ENCODE measurements at places on chromosomes 7 and 10.

DNA sequence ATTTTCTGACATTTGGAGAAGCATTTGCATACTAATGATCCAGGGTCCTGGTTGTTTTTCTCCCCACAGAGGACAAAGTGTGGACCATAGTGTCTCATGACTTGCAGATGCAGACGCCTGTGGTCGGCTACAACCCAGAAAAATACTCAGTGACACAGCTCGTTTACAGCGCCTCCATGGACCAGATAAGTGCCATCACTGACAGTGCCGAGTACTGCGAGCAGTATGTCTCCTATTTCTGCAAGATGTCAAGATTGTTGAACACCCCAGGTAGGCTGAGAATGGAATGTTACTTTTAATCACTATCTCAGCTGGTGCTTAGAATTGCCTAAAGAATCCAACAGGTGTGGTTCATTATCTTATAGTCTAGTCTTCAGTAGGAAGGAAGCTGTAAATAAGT lies 951.5 kb upstream of the C7orf33 start:
- DNase-seq: no peak

- DNase-seq: no peak
These were observed 54.6 kb upstream of the STARD3NL start for GRCh38 chr7:38123494-38123893.

GRCh38 chr7:37353949-37354655 lies 94.6 kb downstream of the ELMO1 start:
- DNase-seq: no peak

DNA sequence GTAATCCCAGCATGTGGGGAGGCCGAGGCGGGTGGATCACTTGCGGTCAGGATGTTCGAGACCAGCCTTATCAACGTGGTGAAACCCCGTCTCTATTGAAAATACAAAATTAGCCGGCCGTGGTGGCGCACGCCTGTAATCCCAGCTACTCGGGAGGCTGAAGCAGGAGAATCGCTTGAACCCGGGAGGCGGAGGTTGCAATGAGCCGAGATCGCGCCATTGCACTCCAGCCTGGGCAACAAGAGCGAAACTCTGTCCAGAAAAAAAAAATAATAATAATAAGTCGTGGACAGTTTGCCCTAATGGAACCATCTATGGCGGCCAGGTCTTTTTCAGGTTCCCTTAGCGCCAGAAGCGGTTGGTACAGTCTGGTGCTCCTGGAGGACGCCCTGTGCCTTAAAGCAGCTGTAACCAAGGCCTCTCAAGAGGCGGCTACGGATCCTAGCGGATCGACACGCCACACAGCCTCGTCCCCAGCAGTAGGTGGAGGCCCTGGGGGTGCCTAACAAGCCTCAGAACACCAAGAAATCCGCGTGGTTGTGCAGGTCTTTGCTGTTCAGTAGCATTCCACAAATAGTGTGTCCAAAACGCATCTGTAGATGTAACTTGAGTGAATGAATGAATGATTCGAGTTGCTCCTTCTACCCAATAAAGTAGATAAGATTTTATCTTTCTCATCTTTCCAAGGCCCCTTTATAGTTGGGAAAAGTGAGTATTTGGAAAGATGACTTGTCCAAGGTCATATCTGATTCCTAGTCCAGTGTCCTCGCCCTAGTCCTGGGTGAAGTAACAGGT lies 982 bp downstream of the PGAM1 start:
- DNase-seq: no peak

- DNase-seq: no peak
These were observed 204.2 kb downstream of the DYNC1I1 start for GRCh38 chr7:95976369-95977060.

DNA sequence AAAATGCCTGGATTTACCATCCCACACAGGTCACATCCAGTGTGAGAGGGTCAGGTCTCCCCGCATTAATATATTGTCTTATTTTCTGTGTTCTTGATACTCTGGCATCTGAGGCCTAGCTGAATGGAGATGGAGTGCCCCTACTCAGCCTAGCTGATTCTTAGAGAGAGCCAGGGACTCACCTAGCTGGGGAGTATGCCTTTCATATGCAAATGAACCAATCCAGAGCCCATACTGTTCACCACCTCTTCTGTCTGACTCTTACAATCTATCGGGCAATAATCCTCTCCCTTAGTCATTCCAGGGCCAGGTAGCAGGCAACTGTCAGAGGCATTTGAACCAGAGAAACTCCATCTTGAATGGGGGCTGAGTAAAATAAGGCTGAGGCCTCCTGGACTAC lies 46.3 kb downstream of the LBX1 start:
- DNase-seq: no peak

DNA sequence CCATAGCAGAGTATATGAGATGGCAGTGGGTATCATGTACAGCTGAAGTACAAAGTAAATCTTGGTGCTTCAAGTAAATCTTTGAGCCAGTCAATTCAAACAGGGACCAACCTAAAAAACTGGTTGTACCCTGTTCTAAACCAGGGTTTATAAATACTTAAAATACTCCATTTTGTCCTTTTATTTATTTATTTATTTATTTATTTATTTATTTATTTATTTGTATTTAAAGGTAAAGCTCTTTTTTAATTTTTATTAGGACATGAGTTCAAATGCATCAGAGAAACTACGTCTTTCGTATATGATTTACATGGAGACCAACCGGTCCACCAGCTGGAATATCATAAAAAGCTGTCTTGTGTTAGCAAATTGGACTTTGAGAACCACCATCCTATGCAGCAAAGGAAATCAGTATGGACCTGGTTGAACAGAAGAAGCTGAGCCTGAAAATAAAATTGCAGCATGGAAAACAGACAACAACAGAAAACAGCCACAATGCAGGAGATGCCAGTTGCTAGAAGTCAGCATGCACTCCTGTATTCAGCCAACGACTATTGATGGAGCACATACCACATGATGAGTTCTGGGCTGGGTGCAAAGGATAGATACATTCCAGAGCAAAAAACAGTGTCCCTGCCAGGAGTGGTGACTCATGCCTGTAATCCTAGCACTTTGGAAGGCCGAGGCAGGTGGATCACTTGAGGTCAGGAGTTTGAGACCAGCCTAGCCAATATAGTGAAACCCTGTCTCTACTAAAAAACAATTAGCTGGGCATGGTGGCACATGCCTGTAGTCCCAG lies 60.0 kb downstream of the PLXNA4 start:
- peak; percentile 41 for DNase-seq

GRCh38 chr7:70659263-70659662 lies 472.7 kb upstream of the GALNT17 start:
- DNase-seq: no peak

DNA sequence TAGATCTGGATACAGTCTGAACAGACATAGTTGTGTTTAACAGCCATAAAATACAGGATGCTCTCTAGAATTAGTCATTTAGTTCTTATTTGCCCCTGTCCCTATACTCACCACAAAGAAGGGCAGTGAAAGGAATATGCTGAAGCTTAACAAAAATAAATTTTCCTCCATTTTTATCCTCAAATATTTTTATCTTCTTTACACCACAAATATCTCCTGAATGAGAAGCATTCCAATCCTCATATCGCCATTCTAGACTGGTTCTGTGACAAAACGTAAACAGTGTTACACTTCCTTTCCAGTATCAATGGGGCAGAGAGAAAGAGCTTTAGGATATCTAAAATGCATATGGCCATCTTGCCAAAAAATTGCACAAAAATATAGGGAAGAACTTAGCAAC lies 1.6 kb downstream of the OR9A2 start:
- DNase-seq: peak; percentile 18

DNA sequence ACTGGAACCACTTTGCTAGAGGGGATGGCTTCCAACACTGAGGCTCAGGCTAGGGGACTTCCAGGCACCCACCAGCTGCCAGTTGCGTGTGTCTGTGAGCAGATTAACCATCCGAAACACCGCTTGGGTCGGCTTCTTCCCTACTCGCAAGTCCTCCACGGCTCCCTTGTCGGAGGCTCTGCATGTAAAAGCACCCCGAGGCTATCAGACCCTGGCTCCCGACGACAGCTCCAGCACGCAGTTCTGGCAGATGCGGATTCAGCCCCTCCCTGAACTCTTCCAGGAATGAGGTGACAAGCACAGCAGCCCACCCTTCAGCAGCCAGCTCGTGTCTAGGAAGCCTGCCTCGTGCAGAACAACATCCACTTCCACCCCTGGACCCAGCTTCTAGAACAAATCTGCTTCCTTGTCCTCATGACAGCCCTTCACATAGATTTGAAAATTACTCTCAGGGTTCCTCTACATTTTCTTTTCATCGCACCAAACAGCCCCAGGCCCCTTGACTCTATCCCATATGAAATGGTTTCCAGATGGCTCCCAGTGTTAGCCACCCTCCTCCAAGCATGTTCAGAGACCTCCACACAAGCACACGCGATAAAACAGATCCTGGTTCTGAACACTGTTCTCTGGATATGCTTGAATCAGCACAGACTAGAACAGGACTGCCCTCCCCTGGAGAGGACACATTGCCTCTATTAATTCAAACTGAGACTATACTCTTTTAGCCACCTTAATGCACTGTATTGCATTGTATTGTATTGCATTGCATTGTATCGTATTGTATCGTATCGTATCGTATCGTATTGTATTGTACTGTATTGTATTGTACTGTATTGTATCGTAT lies 44.6 kb downstream of the SLIT1 start:
- DNase-seq: no peak

DNA sequence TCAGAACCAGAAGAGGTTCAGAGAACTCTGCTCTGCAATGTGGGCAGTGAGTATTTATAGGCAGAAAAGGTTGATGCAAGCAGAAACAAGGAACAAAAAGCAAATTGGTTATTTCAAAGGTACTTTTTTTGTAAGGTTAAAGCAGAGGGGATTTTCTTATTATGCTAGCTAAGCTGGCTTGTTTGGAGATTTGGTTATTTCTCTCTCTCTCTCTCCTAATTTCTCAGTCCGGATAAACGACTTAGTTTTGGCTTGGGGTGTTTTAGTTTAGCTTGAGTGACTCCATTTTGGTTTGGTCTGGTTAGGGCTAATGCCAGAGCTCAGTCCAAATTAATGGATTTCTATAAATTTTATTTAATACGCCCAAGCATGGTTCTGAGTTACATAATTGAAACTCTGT lies 566.8 kb downstream of the SH2D4B start:
- no peak for DNase-seq

GRCh38 chr10:63437116-63437949 lies 28.4 kb downstream of the JMJD1C start:
- peak; percentile 83 for DNase-seq

GRCh38 chr7:140623980-140624379 lies 16.6 kb downstream of the DENND2A start:
- no peak for DNase-seq

DNA sequence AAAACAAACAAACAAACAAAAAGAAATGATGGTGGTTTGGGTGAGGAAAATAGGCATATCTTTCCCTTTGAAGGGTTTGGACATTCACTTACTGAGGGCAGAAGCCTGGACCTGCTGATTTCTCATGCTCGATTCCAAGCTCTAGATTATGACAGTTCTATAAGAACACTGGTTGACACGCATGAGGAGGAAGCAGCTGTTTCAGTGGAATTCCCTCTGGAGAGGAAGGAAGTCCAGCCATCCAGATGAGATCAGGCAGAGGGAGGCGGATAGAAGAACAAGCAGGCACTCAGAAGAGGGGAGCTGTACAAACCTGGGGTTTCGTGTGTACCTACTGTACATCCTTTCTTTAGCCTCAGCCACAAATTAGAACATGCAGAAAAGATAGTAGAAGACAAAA lies 691.9 kb downstream of the INHBA start:
- DNase-seq: no peak

- DNase-seq: peak; percentile 65
These were observed 2.9 kb downstream of the KLF6 start for GRCh38 chr10:3782146-3782450.

GRCh38 chr7:157527686-157528085 lies 190.9 kb downstream of the DNAJB6 start:
- no peak for DNase-seq

- no peak for DNase-seq
These were observed 292.5 kb downstream of the TCERG1L start for GRCh38 chr10:131018886-131019500.

- no peak for DNase-seq
These were observed 3.0 kb upstream of the ANKRD22 start for GRCh38 chr10:88854684-88855083.

DNA sequence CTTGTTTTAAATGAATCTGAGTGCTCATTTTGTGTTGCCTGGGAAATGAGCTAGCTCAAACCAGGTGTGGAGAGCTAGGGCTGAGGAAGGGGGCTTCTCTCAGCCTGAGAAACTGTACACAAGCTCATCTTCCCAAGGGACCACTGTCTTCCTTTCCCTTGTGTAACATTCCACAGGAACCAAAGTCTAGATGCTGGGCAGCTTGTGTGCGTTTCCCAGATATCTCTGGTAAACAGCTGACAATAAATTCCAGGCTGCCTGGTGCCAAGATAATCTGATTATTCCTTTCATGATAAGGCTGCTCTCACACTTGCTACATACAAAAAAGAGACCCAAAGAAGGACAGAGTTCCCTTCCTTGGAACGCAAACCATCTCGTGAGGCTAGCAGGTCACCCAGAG lies 33.1 kb upstream of the MKLN1 start:
- DNase-seq: no peak

DNA sequence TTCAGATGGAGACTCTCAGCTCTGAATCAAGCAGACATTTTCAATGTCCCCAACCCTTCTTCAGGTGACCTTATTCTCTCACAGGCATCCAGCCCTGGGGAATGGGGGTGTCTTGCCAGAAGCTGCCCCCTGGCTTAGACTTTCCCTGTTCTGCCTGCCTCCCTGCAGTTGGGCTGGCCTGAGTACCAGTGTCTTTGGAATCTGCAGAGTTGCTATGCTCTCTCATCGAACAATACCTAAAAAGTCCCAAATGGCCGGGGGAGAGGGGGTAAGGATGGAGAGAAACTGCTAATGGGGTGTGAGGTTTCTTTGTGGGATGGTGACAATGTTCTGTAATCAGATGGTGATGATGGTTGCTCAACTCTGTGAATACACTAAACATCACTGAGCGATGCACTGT lies 20.6 kb downstream of the SLC18A2 start:
- no peak for DNase-seq

DNA sequence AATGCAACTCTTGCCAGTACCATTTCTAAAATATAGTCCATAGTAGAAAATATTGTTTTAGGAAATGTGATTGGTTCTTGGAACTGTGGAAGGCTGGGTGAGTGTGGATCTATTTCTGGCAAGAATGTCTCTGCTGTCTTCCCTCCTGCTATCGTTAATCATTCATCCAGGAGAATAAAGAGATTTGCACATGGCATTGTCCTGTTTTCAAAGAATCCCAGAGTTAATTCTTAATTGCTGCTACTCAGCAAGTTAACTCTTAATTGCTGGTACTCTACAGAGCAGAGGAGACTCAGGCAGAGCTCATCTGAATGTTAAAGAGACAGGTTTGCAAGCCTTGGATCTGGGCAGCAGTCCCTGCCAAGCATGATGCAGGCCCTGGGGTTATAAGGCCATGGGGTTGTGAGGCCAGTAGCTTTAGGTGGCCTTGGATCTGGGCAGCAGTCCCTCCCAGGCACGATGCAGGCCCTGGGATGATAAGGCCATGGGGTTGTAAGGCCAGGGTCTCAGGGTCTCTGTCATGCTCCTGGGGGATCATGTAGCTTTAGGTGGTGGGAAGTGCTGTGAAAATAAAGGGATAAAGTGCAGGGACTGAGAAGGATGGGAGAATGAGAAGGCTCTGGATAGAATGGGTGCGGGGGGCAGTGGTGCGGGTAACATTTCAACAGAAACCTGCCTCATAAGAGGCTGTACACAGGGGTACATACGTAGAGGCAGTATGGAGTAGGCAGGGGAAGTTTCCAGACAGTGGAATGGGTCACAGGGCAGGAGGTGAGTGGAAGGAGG lies 162.3 kb downstream of the SVIL start:
- no peak for DNase-seq
